Urothelium cell line (cell line): ENCODE measurements at places on chromosomes 2 and 18.

- DNase-seq: no peak
Measured at GRCh38 chr2:70988151-70988550, 6.5 kb downstream of the TEX261 start.

- DNase-seq: peak; percentile 10
Measured at GRCh38 chr2:156456616-156457015, 20.4 kb downstream of the GPD2 start.

DNA sequence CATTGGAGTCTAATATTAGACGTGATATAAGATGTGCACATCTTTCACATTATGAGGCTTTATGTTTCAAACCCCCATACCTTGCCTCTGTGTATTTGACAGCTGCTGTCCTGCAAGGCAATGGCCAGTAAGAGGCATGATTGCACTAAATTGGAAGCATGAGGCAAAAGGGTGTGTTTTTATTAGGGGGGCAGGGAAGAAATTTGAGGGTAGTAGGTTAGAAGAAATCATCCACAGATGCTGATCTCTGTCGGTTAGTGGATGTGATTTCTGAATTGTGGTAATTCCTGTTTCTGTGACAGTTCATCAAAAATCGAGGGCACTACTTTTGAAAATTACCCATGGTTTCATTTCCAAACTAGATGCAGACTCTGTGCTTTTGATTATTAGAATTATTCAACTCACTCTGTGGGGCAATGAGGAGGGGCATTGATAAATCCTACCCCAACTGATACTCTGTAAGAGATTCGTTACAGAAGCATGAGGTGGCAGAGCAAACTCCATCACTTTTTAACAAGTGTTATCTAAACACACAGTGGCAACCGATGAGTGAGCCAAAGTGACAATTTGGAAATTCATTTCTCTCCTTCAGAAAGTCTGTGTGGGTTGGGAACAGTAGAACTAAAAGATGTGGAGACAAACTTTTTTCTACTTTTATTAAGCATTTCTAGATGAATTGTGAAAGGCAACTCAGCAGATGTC, 453.0 kb downstream of the ARHGAP15 start:
- DNase-seq: peak; percentile 6

- peak; percentile 63 for DNase-seq
Measured at GRCh38 chr2:168348076-168348475, 100.7 kb upstream of the STK39 start.

- no peak for DNase-seq
Measured at GRCh38 chr2:180516232-180516631, 464.2 kb upstream of the UBE2E3 start.

- no peak for DNase-seq
Measured at GRCh38 chr18:63051928-63052327, 267.6 kb downstream of the BCL2 start.

DNA sequence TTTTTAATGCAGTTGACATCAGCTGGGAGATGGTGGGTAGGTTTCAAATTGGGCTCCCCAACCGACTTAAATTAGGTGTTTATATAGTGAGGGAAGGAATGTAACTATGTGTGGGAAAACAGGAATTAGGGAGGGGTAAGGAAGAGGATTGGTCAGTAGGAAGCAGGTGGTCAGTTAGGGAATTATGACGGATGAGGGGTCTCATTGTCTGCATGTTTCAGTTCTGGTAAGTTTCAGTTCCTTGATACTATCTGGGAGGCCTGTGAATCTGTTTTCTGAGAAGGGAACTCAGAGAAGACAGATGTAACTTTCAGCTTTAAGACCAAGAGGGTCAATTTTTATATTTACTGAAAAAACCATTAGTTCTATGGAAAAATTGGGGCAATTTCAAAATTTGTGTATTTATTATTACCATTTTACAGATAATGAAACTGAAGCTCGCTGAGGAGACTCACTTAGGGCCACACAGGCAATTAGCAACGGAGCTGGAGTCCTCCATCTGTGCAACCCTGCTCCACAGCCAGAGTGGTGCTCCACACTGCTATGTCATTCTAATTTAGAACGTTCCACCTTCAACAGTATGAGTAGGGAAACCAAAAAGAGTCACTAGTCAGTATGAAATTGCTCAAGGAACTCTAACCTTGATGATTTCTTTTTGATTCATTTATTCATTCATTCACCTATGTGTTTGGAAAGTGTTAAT, 36.0 kb upstream of the CCDC195 start:
- DNase-seq: no peak

DNA sequence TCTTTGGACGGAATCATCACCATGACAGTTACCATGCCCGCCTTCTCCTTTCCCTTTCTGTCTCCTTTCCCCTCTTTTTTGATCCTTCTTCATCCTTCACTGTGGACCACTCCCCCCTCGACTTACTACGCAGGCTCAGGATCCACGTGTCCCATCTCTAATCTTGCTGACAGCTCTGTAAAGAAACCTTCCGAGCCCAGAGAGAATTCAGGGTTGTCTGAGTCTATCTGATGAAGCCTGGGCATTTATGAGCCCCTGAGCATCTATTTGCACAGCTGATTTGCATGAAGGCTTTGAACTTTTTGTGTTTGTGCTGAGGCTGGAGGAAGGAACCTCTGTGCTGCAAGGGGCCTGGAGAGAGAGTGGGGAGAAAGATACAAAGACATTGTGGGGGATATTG, 50.7 kb downstream of the CIB4 start:
- DNase-seq: no peak

DNA sequence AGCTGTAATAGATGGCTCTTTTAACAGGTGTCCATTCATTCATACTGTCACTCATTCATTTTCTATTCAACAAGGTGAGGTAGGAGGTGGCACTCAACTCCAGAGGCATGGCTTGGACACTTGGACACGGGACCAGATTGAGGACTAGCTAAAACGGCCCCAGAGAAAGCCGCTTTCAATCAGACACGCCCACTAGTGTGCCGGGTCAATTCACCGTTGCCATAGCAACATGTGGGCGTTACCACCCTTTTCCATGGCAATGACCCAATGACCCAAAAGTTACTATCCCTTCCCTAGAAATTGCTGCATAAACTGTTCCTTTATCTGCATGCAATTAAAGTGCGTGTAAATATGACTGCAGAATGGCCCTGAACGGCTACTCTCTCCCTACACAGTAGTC, 49.2 kb upstream of the LGALSL start:
- no peak for DNase-seq

- DNase-seq: no peak
Measured at GRCh38 chr2:169110419-169110818, 41.1 kb downstream of the DHRS9 start.

GRCh38 chr2:233065954-233066470, 5.9 kb downstream of the INPP5D start:
- DNase-seq: no peak

GRCh38 chr2:148829618-148830017, 45.4 kb upstream of the KIF5C start:
- peak; percentile 10 for DNase-seq

DNA sequence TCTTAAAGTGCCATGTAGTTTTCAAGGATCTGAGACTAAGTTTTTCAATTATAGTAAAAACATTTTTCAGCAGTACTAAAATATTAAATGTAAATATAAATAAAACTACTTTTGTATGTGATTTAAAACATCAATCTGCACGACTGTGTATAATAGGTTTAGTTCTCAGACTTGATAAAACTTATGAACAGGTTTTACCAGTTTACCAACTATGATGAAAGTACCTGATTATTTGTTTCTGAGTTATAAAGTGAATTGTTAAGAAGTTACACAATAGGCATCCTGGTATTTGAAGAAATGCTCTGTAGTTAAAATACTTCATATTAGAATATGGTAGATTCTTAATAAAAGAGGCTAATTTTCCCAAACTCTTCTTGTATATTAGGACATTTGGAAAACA, 14.8 kb downstream of the RELCH start:
- DNase-seq: no peak

DNA sequence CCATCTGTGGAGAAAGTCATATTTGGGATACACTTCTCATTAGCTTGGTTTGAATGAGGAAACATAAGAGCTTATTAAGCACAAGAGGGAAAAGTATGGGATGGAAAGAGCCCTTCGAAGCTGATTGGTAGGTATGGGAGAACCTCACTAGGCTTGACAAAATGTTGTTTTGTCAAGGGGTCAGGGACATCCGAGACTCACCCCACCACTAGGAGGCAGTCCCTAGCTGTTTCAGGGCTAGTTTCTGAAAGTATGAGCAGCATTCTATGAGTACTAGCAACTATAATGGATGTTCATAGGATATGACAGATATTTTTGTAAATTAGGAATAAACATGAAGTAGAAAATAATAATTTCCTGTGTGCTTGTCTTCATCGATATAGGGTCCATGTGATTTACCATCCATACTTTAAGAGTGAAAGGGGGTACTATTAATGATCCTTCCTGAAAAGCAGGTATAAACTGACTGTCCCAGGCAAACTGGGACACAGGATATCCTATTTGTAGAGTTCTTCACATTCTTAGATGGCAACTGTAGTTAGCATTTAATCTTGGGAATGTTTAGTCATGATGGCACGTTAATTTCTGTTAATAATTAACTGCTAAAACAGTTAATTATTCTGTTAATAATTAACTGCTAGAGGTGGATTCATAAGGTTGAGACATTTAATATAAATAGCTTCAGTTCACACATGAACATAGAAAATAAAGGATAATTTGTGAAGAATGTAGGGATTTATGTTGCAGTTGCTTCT, 28.4 kb downstream of the OTX1 start:
- DNase-seq: no peak

GRCh38 chr2:70904371-70905216, 31.1 kb upstream of the ATP6V1B1 start:
- no peak for DNase-seq

GRCh38 chr2:82182270-82182669, 1877.7 kb upstream of the LRRTM1 start:
- DNase-seq: peak; percentile 4

- no peak for DNase-seq
Measured at GRCh38 chr2:58856100-58856499, 615.0 kb upstream of the FANCL start.

DNA sequence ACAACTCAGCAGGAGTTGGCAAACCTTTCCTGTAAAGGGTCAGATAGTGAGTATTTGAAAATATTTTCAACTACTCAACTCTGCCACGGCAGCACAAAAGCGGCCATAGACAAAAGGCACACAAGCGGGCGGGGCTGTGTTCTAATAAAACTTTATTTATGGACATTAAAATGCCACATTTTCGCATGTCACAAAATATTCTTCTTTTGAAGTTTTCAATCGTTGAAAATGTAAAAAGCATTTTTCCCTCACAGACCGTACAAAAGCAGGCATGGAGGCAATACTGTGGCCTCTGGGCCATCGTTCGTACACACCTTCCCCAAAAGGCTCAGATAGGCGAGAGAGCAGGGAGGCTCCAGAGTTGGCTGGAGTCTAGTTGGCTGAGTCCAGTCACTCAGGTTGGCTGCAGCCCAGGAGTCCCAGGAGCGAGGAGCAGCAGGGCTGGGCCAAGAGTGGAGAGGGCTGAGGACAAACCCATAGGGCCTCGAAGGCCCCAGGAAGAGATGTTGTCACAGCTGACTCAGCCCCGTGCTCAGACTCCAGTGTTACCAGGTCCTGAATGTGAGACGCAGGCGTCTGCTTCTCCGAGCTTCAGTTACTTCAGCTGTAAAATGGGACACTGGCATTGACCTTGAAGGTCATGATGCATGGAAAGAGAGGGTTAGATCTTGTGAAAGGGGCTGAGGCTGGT, 42.5 kb downstream of the SDC1 start:
- DNase-seq: peak; percentile 72

GRCh38 chr2:109333414-109334210, 204.6 kb downstream of the SH3RF3 start:
- DNase-seq: no peak

- no peak for DNase-seq
Measured at GRCh38 chr2:9782197-9782719, 61.0 kb upstream of the TAF1B start.

- DNase-seq: no peak
Measured at GRCh38 chr2:150255528-150255927, 231.9 kb downstream of the RND3 start.

DNA sequence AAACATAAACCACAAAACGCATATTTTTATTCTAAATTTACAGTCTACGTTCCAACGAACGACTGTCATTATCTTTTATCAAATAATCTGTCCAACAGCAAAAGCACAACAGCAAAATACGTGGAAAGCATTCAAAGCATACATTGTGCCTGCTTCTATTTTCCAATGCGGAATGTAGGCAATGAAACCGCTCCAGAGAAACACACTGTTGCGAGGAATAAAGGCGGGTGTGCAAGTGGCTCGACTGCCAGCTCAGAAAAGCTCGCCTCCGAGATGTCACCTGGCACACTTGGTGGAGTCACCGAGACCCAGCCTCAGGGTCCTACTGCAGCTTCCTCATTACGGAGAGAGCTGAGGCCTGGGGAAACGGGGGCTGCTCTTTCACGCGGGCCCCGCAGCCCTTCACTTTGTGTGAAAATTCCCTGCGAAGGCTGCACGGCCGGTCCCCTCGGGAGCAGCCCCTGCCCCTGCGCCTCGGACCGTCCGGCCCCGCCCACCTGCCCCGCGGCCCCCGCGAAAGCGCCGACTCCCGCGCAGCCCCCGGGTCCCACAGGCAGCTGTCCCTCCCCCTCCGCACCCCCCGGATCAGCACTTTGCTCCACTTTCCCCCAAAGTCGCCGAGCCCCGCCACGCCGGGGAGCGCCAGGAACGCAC, 752 bp downstream of the MGAT4A start:
- peak; percentile 37 for DNase-seq

- DNase-seq: no peak
Measured at GRCh38 chr2:72813841-72814240, 12.0 kb downstream of the EXOC6B start.

- no peak for DNase-seq
Measured at GRCh38 chr2:134142341-134142738, 111.5 kb upstream of the MGAT5 start.

DNA sequence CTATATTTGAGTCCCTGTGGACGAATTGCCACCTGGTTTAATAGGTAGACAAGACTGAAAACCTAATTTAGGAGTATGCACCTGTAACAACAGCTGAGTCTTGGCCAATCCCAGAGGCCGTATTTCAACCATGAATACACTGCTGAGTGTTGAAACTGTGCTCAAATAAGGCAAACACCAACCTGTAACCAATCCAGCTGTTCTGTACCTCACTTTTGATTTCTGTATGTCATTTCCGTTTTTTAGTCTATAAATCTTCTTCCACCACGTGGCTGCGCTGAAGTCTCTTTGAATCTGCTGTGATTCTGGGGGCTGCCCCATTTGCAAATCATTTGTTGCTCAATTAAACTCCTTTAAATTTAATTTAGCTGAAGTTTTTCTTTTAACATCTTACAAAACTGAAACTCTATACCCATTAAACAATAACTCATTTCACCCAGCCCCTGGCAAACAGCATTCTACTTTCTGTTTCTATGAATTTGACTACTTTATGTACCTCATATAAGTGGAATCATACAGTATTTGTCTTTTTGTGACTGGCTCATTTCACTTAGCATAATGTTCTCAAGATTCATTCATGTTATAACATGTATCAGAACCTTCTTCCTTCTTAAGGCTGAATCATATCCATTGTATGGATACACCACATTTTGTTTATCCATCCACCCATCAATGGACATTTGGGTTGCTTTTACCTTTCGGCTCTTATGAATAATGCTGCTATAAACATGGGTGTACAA, 7.5 kb upstream of the YPEL5 start:
- no peak for DNase-seq
